ENCODE measurements at places on chromosomes 6 and 20.

DNA sequence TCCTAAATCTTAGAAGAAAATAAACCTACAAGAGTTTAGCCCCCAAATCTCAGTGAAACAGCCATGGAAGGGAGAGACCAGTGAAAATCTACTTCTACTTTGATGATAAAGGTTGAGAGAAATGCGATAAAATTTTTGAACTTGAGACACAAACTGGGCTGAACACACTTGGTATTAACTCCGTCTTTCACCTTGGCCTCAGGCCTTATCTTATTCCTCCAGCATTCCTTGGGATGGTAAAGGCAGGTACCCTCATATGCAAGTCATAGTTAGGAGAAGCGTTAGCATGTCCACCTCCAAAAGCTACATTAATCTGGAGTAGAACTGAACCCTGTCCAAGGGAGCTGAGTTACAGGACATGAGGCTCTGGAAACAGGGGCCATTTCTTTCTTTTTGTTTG, 1.2 kb upstream of the SPTLC3 start:
- no peak for DNase-seq

DNA sequence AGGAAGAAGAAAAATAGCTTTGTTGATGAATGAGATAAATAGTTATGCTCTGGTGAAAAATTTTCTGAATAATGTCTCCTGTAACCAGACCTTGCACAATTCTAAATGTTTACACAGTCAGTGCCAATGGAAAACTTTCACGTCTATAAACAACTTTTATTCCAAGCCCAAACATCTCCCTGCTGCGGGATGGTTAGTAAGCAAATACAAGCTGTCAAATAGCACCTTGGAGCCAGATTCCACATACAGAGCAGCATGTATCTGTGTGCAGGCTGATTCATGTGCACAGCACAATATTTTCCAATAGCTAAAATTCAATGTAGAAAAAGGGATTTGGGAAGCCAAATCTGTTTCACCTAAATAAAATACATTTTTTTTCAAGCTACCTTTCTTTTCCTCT, 813.3 kb downstream of the HACE1 start:
- no peak for DNase-seq

DNA sequence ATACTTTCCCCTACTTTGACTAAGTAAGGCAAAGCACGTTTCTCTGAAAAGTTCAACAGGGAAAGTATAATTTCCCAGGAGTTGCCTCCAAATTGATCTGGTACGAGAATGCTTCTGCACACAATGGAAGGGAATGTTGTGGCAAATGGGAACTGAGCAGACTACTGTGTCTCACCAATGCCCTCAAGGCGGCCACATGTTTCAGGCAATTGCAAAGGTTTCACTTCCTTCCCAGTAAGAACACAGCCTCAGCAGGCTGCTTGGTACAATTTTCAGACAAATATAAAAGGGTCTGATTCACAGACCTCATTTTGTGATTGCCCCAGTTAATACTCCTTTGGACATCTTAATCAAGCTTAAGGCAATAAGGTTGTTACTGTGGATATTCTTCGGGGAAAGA, 71.2 kb downstream of the KIAA0319 start:
- DNase-seq: no peak

DNA sequence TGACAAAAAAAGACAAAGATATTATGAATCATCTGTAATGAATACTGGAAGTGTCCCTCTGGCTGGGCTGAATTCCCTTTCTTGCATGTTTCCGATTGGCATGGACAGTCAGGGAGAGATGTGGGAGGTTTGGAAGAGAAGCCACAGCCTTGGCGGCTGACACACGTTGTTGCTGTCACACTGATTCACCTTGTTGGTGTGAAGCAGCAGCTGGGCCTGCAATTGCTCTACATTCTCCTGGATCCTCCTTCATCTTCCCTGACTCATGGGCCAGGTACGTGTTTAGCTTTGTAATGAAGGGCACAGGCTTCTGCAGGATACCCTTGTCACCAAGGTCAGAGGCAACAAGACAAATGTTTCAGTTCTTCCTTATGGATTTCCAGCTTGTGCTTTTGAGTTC, 13.4 kb upstream of the SMIM8 start:
- DNase-seq: no peak

- DNase-seq: no peak
Observed at GRCh38 chr20:53940907-53941545, 129.4 kb downstream of the BCAS1 start.
